ENCODE measurements at places on chromosomes 2 and 18.

- DNase-seq, result no peak
These were observed 122.2 kb upstream of the ZEB2 start for GRCh38 chr2:144642131-144642530.

DNA sequence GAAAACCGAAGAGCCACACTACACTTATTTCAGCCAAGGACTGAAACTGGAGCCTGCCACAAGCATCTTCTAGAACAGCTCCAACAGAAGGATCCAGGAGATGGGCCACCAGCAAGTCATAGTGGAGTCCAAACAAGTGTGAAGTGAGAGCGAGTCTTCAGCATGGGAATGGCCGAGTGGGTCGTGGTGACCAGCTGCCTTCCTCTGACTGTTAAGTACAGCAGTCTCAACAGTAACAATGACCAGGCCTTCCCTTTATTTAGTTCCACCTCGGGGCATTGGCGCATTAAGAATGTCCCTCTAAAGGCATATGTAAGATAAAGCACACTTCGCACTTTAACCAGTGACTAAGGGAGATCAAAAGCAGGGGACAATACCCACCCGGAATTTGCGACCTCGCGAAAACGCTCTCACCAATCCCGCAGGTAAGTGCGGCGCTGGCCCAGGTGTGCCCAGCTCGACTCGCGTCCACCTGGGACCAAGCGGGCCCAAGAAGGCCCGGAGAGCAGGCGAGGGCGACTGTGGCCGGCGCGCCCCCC is 1.1 kb downstream of the L3MBTL4 start:
- DNase-seq, result no peak

- DNase-seq, result no peak
These were observed 183.8 kb downstream of the ANKRD44 start for GRCh38 chr2:197126630-197127352.

DNA sequence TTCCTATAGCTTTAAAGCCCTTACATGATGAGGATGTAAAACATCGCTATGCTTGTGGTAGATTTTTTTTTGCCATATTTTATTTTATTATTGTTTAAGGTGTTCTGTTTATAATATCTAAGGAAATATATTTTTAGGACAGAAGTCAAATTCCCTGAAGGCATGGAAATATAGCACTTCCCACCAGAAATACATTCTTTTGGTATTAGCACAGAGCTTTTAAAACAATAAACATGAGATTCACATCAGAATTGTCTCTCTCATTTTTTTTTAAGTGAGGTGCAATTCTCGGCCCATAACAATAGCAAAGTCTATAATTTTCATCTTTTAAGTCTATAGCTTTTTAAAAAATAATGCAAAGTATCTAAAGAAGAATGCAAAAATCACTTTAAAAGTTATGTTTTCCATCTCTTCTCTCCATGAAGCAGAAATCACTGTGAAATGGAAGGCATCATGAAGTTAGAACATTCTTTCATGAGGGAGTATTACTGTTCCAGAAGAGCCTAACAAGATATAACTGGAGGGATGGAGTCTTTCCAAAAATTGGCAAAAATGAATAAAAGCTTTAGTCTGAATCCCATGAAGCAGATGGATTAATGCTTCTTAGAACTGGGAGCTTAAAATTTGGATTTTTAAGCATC is 283.6 kb upstream of the TRIB2 start:
- DNase-seq, result no peak

- no peak for DNase-seq
These were observed 88.8 kb upstream of the TAF1B start for GRCh38 chr2:9754532-9754887.

DNA sequence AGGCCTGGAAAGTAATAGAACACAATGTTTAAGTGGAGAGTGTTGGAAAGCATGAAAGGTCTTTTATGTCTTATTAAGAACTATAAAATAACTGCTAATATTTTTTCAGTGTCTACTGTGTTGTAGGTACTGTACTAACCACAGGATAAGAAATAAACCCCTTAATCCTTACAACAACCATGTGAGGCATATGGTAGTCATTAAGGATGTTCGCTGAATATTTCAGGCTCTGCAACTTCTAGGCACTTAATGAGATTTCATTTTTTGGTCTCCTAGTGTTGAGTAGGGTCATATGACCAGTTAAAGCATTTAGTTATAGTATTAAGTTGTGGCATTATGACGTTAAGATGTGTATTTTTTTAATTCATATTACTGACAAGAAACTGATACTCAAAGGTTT is 346.6 kb upstream of the KCNH7 start:
- DNase-seq, result no peak

GRCh38 chr2:223055140-223055539 is 3.1 kb downstream of the KCNE4 start:
- no peak for DNase-seq

DNA sequence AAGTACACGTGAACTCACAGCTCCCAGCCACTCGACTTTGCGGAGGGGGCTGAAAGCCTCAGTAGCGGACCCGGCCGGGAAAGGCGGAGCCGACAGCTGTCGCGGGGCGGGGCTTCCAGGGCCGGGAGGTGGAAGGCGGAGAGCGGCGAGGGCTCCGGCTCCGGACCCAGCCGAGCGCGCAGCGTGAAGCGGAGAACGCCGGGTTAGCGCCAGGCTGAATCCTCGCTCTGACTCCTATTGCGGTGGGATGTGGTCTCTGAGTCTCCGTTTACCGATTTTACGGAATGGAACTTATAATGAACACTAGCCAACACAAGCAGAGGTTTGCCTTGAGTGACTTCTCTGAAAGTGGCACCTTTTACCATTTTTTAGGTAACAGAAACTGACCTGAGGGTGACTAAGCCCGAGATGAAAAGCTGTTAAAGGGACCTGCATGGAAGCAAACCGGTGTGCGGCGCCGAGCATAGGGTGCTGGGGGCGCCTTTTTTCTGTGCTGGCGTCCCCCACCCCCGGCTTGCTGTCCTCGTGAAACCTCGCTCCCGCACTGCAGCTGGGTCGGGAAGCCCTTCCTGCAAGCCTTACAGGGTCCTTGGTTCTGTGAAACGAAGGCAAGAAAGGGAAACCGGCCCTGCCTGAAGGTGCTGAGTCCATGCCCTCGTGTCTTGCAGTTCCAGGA is 72.9 kb downstream of the EN1 start:
- peak; percentile 27 for DNase-seq

DNA sequence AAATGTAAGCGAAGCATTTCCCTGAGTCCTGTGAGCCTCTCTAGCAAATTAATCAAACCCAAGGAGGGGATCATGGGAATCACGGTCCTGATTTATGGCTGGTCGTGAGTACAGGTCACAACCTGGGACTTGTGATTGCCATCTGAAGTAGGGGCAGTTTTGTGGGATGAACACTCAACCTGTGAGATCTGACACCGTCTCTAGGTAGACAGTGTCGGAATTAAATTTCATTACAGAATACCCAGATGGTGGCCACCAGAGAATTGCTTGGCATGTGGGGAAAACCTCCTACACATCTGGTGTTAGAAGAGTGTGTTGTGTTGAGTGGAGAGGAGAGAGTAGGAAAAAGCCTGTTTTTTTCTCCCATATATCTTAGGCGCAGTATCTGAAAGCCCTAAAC is 12.5 kb downstream of the CAPN14 start:
- DNase-seq, result no peak

DNA sequence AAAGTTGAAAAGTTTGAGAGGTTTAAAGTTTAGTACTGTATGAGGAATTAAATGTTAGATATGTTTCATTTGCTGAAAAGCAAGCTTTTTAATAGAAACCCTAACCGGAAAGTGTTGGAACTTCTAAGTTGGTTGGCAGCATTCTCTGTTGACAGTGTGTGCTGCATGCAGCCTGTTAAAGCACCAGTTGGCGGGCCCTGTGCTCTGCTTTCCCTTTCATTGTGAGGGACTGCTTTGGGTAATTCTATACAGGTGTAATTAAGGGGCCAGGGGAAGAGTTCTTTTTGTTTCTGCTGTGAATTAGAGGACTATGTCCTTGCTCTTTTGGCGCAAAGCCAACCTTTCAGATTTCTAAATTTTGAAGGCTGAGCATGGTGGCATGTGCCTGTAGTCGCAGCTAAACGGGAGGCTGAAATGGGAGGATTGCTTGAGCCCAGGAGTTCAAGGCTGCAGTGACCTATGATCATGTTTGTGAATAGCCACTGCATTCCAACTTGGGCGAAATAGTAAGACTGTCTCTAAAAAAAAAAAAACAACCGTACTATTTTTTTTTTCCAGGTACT is 20.1 kb downstream of the PLEKHB2 start:
- no peak for DNase-seq

- no peak for DNase-seq
These were observed 100.6 kb downstream of the NRP2 start for GRCh38 chr2:205782941-205783340.

- no peak for DNase-seq
These were observed 132.3 kb upstream of the PELI1 start for GRCh38 chr2:64276417-64277095.

DNA sequence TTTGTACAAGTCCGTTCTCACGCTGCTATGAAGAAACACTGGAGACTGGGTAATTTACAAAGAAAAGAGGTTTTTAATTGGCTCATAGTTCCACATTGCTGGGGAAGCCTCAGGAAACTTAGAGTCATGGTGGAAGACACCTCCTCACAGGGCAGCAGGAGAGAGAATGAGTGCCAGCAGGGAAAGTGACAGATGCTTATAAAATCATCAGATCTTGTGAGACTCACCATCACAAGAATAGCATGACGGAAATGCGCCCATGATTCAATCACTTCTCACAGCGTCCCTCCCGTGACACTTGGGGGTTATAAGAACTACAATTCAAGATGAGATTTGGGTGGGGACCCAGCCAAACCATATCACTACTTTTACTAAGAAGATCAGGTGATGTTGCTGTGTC is 285.8 kb downstream of the TMX3 start:
- DNase-seq, result no peak

GRCh38 chr2:112021781-112022231 is 33.3 kb upstream of the TMEM87B start:
- DNase-seq, result no peak

- DNase-seq, result no peak
These were observed 202.8 kb upstream of the COPS8 start for GRCh38 chr2:236882930-236883329.

DNA sequence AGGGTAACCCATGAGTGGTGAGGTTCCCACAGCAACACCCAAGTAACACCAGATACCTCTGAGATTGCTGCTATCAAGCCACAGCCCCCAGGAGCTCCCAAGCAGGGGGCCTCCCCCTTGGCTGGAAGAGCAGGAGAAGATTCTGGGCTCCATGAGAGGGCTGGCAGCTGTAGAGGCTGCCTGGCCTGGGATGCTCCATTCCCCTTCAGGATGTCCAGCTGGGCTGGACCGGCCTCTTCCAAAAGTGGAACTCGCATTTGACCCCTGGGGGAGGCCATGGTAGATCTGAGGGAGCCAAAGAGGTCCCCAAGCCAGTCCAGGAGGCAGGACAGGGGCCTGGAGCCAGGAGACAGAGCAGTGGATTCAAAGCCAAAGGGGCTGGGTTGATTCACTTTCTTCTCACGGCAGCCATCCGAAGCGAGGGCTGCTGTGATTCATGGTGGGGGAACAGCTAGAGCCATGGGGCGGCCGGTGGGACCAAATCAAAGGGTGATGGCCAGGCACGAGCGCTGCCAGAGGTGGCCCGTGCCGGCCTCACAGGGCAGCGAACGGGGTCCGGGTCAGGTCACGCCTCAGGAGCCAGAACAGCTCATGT is 95.3 kb upstream of the ID2 start:
- no peak for DNase-seq

DNA sequence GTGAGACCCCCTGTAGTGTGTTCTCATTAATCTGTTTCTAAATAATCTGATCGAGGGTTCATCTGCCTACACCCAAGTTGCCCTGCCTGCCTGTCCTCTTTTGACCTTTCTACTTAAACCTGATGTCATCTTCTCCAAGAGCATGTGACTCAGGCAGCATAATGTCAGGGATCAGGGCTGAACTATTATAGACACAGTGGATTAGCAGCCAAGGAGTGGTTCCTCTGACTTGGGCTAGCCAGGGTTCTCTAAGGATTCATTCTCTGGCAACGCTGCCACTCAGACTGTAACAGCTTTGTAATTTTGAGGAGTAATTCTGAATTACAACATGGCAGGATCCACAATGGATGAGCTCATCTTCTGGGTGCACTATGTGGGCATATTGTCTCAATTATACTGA is 124.0 kb downstream of the MDH1 start:
- no peak for DNase-seq

- DNase-seq, result no peak
These were observed 874.1 kb upstream of the LRATD1 start for GRCh38 chr2:13758412-13758811.

DNA sequence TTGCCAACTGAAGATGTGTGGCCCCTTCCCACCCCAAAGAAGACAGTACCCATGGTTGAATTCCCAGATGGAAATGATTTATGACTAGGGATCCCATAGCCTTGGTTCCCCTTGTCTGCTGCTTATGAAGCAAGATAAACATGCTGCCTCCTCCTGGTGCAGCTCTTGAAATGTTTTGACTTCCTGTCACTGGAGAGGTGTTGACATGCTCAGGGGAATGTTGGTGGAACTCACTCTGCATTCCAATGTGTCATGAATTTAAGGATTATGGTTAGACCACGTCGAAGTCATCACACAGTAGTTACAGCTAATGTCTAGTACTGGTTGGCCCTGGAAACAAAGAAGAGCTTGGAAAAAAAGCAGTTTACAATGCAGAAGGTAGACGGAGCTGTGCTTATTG is 69.0 kb upstream of the FAM110C start:
- no peak for DNase-seq

- DNase-seq, result no peak
These were observed 81.4 kb upstream of the PKDCC start for GRCh38 chr2:41966431-41966893.

DNA sequence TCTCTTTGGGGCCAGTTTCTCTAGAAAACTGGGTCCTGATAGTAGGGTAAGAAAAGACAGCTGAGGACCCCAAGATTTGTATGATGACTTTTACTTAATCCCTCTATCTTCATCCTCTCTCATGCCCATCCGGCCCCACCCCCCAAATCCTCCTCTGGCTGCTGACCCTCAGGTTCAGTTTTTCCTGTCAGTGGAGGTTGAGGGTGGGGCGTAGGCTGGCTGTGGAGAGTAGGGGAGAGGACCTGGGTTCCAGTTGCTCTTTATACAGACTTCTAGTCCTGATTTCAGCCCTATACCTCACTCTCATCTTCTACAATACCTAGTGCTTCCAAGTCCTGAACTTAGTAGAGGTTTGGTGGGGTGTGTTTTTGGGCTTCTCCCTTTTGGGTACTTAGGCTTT is 28.4 kb downstream of the PLEKHA3 start:
- no peak for DNase-seq

- no peak for DNase-seq
These were observed 7.4 kb downstream of the PTRHD1 start for GRCh38 chr2:24785671-24786321.

Measured in HuH-7 (cell line).